Activated CD4-positive, alpha-beta T cell treated with anti-CD3 and anti-CD28 coated beads, Interleukin-2, amount 50 U/mL, for 4 hours (primary cell): ENCODE measurements at places on chromosomes 11 and 22.

GRCh38 chr11:118295815-118296454 is 8.6 kb upstream of the CD3E start:
- peak; percentile 54 for DNase-seq

- no peak for DNase-seq
Observed at GRCh38 chr22:24112188-24112587, 69.1 kb upstream of the SUSD2 start.

DNA sequence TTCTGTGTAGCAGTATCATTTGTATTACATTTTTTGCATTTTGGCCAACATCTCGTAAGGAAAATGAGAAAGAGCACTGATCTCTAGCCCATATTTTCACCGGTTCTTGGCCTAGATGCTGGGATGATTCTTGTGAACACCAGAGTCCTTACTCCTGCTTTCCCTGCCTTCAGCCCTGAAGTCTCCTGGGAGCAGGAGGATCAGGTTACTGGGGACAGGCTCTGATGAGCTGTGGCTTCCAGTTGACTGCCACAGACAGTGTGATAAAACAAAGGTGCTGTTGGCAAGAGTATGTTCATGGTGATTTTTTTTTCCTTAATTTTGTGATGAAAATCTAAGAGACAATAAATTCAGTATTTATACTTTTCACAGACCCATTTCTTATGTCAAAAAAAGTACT is 34.2 kb upstream of the ADSL start:
- no peak for DNase-seq

GRCh38 chr11:82701847-82702520 is 31.7 kb downstream of the FAM181B start:
- no peak for DNase-seq

DNA sequence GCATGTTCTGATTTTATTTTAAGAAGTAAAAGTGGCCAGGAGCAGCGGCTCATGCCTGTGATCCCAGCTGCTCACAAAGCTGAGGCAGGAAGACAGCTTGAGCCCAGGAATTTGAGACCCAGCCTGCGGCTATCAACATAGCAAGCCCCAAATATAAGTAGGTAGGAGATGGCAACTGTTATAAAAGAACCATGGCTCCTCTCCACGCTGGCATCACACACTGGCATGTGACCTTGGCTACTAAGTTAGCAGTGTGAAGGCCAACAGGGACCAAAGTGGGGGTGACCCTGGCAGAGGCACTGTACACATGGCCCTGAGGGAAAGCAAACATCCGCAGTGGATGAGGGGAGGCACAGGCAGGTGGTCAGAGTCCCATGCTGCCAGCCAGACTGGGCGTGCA is 33.0 kb downstream of the TPST2 start:
- DNase-seq = no peak

DNA sequence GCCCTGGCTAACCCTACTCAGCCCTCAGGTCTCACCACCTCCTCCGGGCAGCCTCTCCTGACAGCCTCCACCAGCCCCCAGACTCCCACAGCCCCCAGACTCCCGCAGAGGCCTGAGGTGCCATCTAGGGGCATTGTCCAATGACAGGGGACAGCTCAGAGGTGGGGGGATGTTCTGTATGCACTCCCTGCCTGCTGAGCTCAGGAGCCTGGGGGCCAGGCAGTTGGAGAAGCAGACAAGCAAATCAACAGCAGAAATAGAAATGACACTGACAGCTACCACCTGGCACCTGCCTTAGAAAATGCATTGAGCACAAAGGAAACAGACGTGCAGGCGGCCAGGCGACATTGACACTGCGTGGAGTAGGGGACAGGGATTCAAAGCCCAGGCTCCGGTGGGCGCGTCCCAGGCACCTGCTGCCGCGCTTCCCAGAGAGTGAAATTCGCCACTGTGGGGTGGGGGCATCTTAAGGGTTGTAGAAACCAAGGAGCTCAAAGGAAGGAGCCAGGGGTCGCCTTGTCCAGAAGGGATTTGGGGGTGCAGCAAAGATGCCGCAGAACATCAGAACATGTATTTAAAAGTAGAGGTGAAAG is 22.5 kb upstream of the WNT7B start:
- DNase-seq = no peak
